ENCODE measurements at places on chromosomes 3 and 15.
A peak's percentile ranks its signal among the peaks of the same experiment; 100 is the strongest.

DNA sequence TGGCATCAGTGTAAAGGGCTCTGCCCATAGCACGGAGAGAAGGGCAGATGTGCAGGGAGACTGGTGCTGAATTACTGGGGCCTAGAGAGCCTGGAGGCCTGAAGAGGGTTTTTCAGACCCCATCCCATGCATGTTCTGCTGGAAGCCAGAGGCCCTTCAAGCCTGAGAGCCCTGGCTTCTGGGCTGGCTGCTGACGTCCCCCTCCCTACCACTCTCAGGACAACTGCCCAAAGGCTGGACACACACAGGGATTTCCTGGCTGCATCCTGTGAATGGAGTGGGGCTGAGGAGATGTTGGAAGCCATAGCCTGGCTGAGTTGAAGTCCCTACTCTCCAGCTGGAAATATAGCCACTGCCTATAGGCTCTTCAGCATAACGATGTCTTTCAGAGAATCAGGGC, 16.9 kb upstream of the DOCK3 start:
- DNase-seq = no peak

DNA sequence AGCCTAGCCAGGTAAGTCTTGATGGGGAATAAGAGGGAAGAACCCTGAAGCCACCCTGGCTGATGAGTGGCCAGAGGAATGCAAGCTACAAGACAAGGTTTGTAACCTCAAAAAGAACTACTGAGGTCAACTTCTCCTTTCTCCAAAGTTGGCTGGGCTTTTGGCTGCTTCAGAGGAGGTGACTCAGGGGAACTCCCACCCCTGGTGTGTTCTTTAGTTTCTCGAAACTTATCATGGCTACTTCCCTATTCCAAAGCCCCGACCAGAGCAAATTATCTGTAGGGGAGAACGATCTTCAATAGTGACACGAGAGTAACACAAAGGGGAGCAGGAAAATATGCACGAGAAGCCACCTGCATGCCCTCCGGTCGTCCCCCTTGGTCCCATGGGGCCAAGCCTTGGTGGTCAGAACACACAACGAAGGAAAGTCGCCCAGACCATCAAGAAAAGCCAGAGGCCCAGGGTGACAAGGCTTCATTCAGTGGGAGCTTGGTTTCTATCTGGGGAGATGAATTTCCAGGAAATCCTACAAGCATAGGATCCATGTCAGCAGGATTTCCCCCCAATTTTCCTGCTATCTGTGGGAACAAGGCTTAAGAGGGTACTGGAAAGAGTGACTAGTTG, 6.5 kb upstream of the BCL2A1 start:
- DNase-seq = peak; percentile 30

DNA sequence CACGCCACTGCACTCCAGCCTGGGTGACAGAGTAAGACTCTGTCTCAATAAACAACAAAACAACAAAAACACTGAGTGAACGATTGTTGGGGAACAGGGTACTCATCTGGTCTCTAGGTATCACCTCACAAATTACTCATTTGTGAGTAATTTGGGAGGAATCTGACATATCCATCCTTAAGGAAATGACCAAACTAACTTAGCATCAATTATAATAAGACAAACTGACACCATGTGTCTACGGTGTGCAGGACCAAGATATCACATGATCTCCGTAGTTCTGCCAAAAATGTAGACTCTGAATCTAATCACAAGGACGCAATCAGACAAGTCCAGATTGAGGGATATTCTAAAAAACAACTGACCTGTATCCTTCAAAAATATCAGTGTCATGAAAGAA, 12.0 kb upstream of the DAPK2 start:
- no peak for DNase-seq

DNA sequence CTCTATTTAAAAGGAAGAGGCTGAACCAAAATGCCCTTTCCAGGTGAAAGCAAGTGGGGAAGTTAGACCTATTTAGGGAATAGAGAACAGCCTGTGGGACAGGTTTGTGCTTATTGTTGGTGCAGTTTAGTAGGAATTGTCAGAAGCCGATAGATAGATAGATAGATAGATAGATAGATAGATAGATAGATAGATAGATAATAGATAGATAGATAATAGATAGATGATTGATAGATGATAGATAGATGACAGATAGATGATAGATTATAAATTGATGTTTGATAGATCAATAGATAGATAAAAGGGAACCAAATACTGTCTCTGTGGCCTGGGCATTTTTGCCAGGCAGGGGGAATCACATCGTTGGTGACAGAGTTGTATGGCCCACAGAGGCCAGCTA, 42.5 kb downstream of the SH3GL3 start:
- DNase-seq = no peak

GRCh38 chr3:60641354-60641753, 609.9 kb downstream of the FHIT start:
- DNase-seq = no peak

- DNase-seq = no peak
Measured at GRCh38 chr3:16423298-16423697, 90.2 kb downstream of the RFTN1 start.

DNA sequence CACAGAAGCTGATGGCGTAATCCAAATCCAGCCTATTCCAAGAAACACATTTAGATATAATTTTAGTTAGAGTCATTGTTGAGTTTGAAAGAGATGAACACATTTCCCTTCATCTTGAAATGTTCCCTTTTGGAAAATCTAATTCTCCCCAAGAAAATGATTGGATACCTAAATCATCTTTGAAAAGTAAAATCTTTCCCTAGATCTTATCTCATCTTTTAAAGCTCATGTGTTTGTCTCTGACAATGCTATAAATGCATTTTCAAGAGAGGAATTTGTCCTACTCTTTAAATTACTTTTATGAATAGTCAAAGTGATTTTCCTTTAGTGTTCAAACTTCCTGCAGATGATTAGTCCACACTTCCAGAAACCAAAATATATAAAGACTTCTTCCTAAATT, 82.6 kb upstream of the CNTN6 start:
- DNase-seq = no peak

DNA sequence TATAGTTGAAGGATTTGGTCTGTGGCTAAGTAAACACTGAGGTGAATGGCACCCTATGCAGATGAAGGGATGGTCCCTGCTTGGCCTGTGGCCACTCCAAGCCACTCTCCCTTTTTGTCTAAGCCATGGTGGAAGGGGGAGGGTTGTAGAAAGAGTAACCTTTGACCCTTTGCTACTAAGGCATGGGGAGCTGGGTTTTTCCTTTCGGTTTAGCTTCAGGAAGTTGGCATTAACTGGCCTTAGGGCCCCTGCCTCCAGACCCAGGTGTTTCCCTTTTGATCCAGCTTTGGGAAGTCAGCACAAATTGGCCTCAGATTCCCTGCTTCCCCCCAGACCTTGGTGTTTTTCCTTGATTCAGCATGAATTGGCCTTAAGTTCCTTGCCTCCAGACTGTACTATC, 49.5 kb downstream of the EFCAB12 start:
- peak; percentile 1 for DNase-seq

DNA sequence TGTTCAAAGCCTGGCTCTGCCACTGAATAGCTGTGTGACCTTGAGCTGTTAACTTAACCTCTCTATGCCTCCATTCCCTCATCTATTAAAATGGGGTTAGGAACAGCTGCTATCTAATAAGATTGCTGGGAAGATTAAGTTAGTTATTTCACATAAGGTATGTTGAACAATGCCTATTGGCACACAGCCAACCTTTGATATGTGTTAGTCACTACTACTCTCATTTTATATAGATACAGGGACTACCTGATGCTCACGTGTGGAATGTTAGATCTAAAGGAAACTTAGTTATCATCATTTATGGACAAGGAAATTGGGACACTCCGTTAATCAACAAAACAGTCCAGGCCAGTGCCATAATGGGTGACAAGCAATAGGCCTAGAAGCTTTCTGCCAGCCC, 332.4 kb upstream of the PPP2R3A start:
- no peak for DNase-seq

- DNase-seq = no peak
Measured at GRCh38 chr15:67882487-67883233, 42.8 kb upstream of the RNU6-1 start.
